ENCODE measurements at places on chromosomes 16 and 17.

DNA sequence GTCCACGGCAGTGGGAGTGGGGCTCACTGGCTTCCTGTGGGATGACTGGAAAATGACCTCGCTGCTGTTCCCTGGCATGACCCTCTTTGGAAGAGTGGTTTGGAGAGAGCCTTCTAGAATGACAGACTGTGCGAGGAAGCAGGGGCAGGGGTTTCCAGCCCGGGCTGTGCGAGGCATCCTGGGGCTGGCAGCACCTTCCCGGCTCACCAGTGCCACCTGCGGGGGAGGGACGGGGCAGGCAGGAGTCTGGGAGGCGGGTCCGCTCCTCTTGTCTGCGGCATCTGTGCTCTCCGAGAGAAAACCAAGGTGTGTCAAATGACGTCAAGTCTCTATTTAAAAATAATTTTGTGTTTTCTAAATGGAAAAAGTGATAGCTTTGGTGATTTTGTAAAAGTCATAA is 7.8 kb upstream of the RNF213 start:
- DNase-seq = no peak

DNA sequence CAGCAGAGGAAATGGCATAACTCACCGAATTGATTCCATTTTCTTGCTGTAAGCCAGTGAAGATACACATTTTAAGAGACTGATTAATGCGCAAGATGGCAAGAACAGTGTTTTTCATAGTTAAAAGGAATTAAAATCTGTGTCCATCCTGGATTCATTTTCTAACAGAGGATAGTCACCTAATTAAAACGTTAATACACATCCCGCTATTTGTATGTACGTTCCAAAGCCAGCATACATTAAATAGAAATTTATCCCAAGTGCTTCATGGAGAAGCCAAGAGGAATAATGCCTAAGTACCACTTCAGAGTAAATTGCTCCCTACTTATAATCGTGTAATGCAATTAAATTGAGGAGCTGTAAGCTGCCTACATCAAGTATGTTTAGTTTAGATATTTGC is 49.9 kb downstream of the RBFOX1 start:
- DNase-seq = no peak

GRCh38 chr17:28169621-28170349 is 127.3 kb downstream of the NLK start:
- peak; percentile 44 for DNase-seq

DNA sequence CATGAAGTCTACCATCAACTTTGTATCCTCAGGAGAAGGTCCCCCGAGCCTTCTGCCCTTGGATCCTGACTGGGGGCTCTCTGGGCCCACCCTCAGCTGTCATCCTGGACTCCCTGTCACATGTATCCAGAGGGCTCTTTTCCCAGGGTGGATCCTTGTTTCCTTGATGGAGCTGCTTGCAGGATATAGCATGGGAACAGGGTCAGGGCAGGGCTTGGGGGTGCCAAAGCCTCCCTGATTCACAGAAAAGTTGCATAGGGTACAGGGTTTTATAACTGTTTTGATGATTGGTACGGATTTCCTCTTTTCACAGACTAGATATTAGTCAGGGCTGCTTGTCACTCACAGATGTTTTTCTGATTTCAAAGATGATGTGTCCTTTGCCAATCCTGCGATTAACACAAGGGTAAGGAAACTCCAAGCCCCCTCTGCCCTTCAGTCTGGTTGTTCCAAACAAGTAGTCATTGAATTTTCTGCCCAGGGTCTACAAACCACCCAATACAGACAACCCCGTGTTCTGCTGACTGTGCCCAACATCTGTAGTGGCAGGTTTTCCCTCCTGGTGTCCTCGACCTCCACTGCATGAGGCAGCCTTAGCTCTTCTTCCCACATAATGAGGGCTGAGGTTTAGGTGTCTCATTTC is 20.6 kb upstream of the SLC35G3 start:
- no peak for DNase-seq

DNA sequence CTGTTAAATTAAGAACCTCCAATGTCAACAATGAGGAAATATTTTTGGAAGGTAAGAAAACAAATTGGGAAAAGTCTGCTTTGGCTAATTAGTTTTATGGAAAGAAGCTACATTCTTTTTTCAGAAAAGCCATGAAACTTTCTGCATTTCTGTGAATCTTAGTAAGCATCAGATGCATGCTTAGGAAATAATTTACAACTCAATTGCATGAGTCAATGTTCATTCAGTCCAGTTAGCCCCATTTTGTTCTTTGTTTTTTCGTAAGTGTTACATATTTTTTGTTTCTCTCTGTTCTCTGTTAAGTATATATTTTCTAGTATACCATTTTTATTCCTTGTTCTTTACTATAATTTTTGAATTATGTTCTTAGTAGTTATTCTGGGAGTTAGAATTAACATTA is 195.2 kb upstream of the KIF2B start:
- no peak for DNase-seq

DNA sequence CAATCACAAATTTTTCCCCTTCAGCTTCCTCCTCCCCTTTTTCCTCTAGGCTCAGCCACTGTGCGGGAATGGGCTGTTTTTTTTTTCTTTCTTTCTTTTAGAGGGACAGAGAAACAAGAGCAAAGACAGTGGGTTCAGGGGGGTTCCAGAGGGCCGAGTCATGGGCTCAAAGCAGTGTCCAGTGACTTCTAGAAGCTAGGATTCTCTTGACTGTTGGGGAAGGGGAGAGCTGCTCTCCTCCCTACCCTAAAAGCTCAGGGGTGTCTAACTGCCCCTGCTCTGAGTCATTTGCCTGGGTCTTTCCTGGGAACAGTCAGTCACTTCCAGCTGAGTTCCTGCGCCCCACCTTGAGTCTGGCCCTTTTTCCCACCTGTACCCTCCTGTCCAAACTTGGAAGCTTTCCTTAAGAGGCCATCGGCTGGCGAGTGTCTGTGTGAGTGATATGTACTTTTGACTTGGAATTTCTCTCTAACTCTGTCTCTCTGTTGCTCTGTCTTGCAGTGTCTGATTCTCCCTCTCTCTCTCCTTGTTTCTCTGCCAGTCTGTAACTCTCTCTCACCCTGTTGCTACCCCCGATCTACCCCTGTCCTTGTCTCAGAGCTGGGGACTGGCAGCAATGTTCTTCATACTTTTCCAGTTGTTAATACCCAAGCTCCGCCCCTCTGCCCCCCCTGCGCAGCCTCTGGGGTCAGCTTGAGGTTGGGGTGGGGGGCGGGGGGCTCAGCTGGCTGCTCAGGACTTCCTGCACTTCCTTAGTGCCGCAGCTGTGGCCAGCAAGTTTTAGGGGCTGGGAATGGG is 2.4 kb downstream of the THRA start:
- no peak for DNase-seq

GRCh38 chr17:15479703-15480102 is 12.3 kb upstream of the CDRT4 start:
- DNase-seq = no peak

GRCh38 chr16:21703589-21704174 is 39.9 kb downstream of the OTOA start:
- peak; percentile 26 for DNase-seq

DNA sequence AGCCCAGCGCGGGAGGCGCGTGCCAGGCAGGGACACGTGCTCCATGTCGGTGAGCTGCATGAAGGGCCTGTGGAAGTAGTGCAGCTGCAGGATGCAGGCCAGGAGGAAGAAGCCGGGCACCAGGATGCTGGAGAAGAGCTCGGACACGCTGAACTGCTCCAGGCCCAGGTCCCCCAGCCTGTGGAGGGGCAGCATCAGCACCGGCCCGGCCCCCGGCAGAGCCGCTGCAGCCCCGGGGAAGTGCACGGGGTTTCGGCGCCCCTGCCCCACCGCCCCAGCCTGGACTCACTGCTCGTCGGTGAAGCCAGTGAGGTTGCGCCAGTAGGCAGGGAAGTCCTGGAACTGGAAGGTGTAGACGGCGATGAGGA is 28.0 kb downstream of the CTU2 start:
- no peak for DNase-seq

- no peak for DNase-seq
Measured at GRCh38 chr17:81991684-81992305, 14.4 kb downstream of the ASPSCR1 start.

DNA sequence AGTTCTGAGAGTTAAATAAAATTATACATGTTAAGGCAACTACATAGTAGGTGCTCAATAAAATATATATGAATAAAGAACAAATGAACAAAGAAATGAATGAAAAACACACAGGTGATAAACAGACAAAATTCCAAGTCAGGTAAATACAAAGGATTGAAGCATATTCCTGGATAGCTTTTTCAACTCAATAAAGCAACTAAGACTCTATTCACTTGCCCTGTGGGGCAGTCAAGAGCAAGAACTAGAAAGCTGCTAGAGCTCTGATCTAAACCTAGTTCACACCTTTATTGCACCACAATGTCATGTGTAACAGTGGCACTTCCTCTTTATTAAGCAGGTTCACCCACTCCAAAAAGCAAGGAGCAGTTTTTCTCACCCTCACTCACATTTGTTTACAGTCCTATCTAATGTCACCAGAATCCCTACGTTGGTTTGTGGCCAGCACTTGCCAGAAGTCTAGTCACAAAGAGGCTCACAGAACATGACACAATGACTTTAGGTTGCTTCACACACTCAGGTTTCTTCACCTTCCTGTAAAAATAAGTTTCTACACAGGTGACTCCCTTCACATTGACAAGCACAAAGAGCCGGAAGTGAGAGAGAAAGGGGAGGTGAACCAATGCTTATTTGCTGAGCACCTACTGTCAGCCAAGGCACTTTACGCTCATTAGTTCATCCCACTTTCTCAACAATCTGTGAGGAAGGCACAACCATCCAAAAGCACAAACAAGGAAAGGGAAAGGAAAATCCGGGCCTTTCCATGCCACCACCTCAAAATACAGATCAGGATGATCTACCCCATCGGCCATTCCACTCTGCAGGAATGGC is 70.8 kb downstream of the XPO6 start:
- DNase-seq = peak; percentile 54

Data from MV-4-11 (cell line).